HT-29 (cell line): ENCODE measurements at places on chromosomes 7 and 10.

DNA sequence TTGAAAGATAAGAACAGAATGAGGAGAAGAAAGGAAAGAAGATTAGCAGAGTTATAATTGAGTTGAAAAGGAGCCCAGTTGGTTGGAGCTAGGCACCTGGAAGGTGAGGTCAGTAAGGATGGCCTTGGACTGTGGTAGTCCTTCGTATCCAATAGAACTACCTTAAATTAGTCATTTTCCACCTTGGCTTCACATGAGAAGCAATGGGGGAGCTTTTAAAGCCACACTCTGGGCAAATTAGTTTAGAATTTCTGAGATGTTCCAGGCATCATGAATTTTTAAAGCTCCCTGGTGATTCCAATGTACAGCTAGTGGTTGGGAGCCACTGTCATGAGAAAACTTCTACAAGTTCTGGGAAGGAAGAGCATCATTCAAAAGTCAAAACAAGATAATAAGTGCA is 27.3 kb upstream of the CYP3A5 start:
- DNase-seq, result no peak

- DNase-seq, result no peak
Measured at GRCh38 chr10:103731609-103732270, 123.6 kb downstream of the SH3PXD2A start.

DNA sequence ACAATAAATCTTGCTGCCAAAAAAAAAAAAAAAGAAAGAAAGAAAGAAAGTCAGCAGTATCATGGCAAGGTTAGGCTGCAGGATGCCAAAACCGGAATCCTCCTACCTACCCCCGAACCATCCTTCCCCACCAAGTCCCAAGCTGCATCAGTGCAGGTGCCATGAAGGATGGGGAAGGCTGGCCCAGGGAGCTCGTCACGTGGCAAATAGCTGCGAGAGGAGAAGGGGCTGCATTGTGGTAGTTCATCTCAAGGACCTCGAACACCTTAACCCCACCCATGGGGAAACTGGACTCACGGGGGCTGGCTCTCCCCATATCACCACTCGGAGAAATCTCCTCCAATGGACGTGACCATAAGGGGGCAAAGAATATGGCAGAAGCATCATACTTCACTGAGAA is 86.2 kb downstream of the TACC2 start:
- DNase-seq, result no peak

- no peak for DNase-seq
Measured at GRCh38 chr7:80182630-80183276, 48.1 kb downstream of the GNAI1 start.

- DNase-seq, result no peak
Measured at GRCh38 chr10:29255104-29255503, 33.8 kb upstream of the LYZL1 start.

DNA sequence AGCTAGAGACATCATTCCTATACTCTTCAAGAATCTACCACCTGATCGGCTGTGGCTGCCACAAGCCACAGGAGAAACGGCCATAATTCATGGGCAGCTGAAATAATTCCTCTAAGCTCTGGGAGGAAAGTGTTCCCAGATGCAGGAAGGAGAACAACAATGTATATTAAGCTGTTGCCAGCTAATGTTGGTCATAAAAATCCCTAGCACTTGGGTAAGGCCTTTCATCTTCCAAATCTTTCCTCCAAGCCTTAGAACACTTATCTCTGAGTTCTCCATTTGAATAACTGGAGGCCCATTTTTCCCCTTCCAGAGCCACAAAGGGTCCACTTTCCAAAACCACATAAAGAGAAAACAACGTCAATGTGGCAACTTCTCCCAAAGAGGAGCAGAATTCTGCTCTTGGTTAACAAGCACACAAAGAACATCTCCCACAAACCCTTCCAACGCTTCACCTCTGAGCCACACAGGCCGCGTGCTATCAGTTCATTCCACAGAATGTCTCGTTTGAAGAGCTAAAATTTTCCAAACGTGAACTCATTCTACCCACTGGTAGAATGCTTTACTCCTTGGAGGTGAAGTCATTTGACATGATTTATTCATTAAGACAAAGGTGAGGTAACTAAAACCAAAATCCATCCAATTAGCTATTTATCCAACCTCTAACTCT is 11.2 kb downstream of the KCNMA1 start:
- DNase-seq, result no peak

DNA sequence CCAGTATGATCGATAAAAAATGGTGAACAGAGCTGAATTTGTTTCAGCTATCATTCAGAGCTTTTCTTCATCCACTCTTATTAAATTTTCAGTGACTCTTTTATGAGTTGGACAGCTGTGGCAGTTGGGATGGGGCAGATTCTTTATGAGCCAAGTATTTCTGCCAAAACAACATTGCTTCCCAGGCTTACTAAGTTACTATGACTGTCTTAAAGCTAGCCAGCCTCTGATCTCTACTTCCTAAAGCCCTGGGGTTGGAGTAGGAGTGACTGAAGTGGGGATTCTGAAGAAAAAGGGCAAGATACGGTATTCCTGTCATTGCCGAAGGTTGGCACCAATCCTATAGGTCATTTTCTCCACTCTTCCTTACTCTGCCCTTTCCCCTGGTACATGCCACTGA is 12.7 kb downstream of the RPP30 start:
- DNase-seq, result no peak

GRCh38 chr10:97012470-97012869 is 173.3 kb downstream of the SLIT1 start:
- DNase-seq, result no peak

- DNase-seq, result no peak
Measured at GRCh38 chr7:103593691-103594090, 147.7 kb upstream of the SLC26A5 start.
